ENCODE measurements at places on chromosomes 4 and X.

DNA sequence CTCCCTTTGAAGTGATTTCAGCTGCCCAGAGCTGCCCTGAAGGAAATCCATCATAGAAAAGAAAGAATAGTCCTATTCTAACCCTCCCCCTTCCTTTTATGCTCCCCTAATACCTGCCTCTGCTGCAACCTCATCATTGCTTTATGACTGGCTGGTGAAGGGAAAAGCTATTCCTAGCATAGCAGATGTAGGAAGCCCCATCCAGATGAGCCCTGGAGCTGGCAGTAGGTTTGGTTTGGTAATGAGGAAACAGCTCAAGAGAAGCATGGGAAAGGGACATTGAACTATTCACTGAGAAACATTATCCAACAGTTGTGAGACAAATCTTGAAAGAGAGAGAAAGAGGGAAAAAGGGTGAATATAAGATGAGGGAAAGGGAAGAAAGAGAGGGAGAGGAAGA is 29.2 kb downstream of the ARSJ start:
- no peak for DNase-seq

- no peak for DNase-seq
Observed at GRCh38 chrX:29687687-29688086, 527.7 kb upstream of the MAGEB2 start.

DNA sequence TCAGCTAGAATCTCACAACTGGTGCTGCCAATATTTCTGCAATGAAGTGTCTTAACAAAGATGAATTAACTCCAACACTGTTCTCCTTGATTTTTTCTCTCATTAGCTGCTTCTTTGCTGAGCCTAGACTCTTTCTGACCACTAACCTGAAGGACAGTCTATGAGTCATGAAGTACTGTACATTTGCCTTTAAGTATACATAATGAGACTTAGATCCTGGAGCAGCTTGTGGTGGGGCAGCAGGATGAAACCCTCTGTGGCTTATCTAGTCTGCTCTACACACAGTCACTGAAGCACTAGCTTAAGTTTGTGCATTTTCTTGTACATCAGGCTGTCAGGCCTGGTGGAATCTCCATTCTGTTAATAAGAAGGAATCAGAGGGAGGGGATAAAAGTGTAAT is 307.4 kb upstream of the SMIM31 start:
- DNase-seq = no peak

- no peak for DNase-seq
Observed at GRCh38 chr4:87193958-87194675, 26.3 kb downstream of the KLHL8 start.

DNA sequence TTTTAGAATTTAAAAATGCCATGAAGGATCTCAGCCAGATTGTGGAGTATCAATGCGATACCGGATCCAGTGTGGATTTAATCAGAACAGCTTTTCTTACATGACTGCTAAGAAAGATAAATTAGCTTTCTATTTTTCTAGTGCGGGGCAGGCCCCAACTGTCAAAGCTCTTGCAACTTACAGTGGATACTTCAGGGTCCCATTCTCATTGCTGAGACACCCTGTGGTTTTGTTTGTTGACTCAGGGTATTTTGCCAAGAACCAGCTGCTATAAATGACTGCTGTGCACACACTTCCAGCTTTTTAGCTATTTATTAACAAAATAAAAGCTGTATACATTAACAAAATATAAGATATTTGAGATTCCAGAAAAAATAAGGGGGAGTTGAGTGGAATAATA is 166.4 kb downstream of the DCLK2 start:
- DNase-seq = no peak

GRCh38 chrX:28108186-28108945 is 127.1 kb upstream of the DCAF8L1 start:
- DNase-seq = no peak

DNA sequence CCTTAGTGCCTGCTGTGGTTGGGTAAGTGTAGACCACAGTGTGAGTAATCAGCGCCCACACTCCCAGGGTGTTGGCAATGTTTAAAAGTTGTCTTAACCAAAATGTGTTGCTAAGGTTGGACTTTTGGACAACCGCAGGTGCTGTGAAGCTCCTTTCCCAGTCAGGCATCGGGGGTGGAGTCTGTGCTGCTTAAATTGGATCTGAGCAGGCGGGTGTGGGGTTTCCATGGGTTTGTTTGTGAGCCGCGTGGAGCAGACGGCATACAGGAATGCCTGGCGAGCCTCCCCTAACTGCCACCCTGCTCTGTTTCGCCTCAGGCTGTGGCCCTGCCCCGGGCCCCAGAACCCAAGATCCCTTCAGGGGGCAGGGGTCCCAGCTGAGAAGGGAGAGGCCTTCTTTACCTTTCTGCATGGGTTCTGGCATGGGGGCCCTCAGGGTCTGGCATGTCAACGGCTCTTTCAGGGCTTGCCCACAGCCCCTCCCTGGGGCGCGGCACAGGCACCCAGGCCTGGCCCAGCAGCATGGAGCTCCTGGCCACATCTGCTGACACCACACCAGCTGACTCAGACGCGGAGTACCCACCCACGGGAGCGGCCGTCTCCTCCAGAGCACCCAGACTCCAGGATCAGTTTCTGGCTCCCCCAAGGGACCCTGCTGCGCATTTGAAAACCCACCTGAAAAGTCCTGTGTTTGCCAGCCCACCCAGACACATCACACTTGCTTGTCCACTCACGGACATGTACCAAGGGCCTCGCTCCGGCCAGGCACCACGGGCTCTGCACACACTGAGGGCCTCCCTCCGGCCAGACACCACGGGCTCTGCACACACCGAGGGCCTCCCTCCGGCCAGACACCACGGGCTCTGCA is 5.1 kb upstream of the SPON2 start:
- DNase-seq = no peak

DNA sequence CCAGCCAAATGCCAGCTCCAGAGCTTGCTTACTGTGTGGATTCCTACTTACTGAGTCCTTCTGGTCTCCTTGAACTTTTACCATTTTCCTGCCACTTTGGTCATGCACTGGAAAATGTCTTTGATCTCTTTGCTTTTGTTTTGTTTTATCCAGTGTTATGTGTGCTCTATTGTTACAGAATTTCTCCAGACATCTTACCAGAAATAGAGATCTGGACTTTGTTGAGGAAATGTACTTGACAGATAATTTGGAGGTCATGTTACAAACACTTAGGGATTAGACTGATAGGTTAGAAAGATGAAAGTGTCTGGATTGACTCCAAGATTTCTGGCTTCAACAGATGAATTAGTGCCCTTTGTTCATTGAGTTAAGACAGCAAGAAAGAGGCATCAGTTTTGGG is 5.7 kb upstream of the ZNF330 start:
- no peak for DNase-seq

GRCh38 chr4:110550260-110550659 is 72.6 kb downstream of the PITX2 start:
- no peak for DNase-seq

GRCh38 chrX:43940816-43941474 is 32.2 kb downstream of the NDP start:
- no peak for DNase-seq

- no peak for DNase-seq
Observed at GRCh38 chr4:86834901-86835300, 14.3 kb downstream of the SLC10A6 start.

- no peak for DNase-seq
Observed at GRCh38 chrX:47321823-47322371, 48.5 kb upstream of the ZNF157 start.

GRCh38 chr4:49032440-49033161 is 46.5 kb downstream of the CWH43 start:
- no peak for DNase-seq

GRCh38 chr4:150750824-150751223 is 168.9 kb downstream of the MAB21L2 start:
- DNase-seq = no peak

- no peak for DNase-seq
Observed at GRCh38 chrX:16429406-16429805, 220.6 kb upstream of the S100G start.

- DNase-seq = no peak
Observed at GRCh38 chr4:10006231-10006600, 15.1 kb downstream of the SLC2A9 start.

GRCh38 chrX:101429934-101430333 is 21.9 kb downstream of the HNRNPH2 start:
- DNase-seq = no peak

DNA sequence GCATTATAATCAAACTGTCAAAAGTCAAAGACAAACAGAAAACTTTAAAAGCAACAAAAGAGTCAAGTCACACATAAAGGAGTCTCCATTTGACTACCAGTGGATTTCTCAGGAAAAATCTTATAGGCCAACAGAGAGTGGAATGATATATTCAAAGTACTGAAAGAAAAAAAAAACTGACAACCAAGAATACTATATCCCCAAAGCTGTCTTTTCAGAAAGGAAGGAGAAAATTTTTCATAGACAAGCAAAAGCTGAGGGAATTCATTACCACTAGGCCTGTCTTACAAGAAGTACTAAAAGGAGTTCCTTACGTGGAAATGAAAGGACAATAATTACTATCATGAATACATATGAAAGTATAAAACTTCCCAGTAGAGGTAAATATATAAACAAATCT is 39.0 kb downstream of the SLC10A7 start:
- DNase-seq = no peak

DNA sequence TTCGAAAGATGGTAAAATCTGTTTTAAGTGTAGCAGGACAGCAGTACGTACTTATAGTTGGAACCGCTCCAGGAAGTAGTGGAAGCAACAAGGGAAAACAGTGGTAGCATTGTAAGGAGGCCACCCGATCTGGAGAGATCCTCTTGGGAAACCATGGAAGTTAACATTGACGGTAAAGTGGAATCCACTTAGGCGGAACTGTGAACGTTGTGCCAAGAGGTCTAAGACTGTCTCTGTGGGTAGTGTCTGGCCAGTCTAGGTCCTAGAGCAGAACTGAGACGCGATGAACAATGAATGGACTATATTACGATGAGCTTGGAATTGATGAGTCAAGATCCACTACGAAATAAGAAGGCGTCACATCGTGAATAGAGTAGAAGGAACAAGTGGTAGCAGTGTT is 124.0 kb downstream of the TENM3 start:
- no peak for DNase-seq

- DNase-seq = no peak
Observed at GRCh38 chr4:72701987-72702819, 133.2 kb upstream of the ADAMTS3 start.

GRCh38 chr4:103289186-103289585 is 91.0 kb upstream of the CENPE start:
- no peak for DNase-seq

DNA sequence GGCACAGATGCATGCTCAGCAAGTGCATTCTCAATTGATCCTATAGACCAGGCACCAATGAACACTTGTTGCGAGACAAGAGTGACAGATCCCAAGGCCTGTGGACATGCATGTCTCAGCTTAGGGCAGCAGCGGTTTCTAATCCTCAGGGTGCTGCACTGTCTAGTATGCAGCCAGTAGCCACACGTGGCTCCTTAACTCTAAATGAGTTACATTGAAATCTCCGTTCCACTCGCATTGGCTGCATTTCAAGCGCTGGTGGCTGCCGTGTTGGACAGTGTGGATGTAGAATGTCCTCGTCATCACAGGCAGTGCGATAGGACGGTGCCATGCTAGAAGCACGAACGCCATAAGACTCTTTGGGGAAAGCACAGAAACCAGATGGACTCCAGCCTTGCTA is 24.0 kb upstream of the AFAP1 start:
- DNase-seq = no peak

DNA sequence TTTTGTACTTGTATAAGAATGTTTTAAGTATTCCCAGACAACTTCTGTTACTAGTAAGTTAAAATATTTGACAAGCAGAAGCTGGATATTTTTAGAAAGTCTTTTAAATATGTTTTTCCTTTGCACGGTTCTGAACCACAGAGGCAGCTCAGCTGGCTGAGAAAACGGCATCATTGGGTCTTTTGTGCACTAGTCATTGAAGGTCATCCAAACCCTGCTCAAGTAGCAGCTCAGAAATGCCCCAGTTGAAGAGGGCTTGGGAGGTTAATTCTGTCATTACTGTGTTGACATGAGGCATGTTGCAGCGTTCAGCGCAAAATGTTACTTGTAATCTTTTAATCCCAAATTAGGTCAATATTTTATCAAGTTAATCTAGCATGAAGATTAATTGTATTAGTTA is 383.7 kb upstream of the FAM241A start:
- DNase-seq = no peak

DNA sequence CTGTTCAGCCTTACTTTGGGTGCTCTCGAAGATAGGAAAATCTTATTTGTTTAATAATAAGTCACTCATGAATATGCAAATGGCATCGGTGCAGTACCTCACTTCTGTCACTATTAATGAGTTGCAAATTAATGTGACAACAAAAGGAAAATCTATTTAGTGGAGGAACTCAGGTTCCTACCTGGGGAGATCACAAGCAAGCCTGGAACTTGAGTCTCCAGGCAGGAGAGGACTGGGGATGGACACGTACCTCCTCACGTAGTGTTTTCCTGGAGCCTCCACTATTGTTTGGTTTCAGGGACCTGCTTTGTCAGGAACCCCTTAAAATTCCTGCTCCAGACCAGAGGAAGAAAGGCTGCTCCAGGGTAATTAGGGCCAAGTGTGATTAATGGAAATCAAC is 82.1 kb downstream of the BCOR start:
- no peak for DNase-seq

DNA sequence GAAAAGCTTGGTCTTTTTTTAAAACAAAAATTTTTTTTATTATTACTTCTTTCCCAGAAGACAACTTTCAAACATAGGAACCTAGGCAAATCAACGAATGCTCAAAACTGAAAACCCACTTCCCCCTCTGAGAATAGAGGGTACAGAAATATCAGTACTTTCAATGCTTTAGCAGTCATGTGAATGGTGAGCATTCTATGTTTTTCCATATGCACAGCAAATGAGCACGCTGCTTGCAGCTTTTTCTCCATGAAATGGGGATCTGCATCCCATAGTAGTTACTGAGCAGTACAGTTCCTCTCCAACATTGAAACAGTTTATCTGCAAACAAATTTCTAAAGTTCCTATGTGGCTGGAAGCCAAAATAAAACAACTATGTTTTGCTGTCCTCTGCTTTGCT is 108.4 kb upstream of the BMP2K start:
- no peak for DNase-seq

DNA sequence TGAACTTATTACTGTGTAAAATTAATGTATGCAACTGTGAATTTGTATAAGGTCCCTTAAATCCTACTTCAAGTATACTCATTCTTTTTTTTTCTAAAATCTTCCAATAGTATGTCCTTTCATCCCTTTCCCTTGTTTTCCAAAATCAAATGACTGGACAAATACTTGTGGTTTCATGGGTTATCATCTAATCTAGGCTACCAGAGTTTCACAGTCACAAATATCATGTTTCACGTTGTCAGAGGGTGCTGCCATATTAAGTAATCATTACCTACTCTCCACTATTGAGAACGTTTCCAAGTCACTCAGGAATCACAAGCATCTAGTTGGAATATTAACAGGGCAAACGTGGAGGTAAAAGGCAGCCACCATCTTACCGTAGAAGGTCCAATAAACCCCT is 1235.0 kb upstream of the TENM3 start:
- DNase-seq = no peak

- DNase-seq = no peak
Observed at GRCh38 chrX:130415201-130415600, 13.4 kb downstream of the RBMX2 start.

DNA sequence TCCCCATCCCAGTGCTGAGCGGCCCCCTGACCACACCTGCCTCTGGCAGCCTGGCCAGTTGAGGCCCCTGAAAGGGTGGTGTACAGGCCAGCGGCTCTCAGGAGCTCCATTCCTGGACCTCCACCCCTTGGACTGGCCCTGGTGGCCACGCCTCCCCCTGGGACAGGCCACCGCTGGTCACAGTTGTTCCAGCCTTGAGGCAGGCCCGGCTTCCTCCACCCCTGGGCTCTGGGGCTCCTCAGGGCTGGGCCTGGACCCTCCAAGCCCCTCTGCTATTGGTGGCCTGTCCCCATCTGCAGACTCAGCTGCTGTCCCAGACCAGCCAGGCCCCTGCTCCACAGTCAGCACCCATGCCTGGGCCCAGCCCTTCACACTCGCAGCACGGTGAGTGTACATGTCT is 93.2 kb upstream of the NKX1-1 start:
- DNase-seq = no peak
